ENCODE measurements at places on chromosomes 16 and 17.

DNA sequence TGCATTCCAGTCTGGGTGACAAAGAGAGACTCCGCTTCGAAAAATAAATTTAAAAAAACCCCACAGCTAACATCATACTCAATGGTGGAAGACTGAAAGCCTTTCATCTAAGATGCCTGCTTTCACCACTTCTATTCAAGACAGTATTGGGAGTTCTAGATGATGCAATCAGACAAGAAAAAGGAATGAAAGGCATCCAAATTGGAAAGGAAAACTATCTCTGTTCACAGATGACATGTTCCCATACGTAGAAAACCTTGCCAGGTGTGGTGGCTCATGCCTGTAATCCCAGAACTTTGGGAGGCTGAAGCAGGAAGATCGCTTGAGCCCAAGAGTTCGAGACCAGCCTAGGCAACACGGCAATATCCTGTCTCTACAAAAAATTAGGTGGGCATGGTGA is 31.1 kb downstream of the RANBP10 start:
- DNase-seq, result peak; percentile 20

- no peak for DNase-seq
Measured at GRCh38 chr17:74729368-74729767, 7.7 kb upstream of the RAB37 start.

DNA sequence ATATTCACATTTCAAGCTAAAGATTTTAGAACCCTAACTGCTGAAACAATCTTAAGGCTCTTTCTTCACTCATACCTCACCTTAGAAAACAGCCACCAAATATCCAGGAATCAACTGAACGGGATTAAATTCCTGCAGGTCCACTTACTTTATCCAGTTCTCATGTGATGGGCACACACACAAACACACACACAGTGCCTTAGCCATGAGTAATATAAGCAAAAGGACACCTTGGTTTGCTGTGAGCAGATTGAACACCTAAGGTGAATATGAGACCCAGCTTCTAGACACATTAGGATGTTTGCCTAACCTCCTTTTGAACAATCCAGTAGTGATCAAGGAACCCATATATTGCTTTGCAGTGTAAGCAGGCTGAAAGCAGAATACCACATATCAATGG is 81.5 kb downstream of the TUBD1 start:
- no peak for DNase-seq

GRCh38 chr17:78313735-78314648 is 45.9 kb downstream of the SOCS3 start:
- DNase-seq, result peak; percentile 63

- DNase-seq, result no peak
Measured at GRCh38 chr16:28217326-28217725, 5.6 kb upstream of the XPO6 start.

- peak; percentile 36 for DNase-seq
Measured at GRCh38 chr16:66240631-66241395, 125.7 kb upstream of the CDH5 start.

DNA sequence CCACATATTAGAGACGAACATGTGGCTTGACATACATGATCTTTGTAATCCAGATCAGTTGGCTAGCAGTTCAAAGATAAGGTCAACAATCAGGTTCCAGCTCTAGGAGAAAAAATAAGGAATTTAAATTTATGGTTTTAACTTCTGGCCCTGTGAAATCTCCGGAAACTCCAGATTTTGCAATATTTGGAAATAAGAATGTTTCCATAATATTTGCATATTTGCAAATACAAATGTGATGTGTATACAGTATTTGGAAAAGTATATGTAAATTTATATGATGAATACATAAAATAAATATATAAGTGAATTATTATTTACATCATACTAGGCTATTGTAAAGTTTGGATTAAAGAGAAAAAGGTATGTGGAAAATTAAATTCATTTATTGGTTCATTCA is 97.1 kb downstream of the KCNJ2 start:
- DNase-seq, result no peak

GRCh38 chr17:81176666-81177065 is 10.6 kb upstream of the AATK start:
- DNase-seq, result peak; percentile 13

GRCh38 chr17:74481621-74482020 is 15.2 kb downstream of the CD300A start:
- no peak for DNase-seq

GRCh38 chr16:30478766-30479478 is 6.4 kb downstream of the ITGAL start:
- no peak for DNase-seq
